ENCODE measurements at places on chromosomes 4 and X.

DNA sequence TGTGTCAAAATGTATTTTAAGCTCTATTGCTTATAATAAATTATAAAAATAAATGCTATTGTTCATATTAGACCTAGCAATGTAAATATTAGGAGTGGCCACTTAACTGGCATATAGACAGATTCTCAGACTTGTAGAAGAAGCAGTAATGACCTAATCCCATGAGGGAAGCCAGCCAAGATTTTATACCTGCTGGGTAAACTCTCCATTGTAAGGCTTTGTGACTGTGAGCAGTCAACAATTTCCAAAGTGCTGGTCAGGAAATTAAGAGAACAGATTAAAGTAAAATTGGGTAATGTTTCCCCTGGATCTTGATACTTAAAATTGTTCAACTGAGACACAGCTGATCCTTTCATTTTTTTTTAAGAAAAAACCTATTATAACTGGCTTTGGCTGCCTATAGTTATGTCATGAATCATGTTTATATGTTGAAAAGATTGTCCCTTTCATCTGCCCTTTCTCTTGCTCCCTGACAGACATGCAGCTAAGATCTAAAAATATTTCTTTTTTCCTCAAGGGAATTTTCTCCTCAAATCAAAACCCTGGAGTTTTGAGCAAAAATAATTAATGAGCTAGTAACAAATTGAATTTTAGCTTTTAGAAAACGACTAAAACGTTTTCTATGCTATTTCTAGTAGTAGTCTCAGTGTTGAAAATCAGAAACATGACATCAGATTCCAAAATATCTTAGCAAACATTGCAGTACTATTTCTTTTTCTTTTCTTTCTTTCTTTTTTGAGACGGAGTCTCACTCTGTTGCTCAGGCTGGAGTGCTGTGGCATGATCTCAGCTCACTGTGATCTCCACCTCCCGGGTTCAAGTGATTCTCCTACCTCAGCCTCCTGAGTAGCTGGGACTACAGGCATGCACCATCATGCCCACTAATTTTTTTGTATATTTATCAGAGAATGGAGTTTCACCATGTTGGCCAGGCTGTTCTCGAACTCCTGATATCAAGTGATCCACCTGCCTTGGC is 77.9 kb downstream of the ADGRL3 start:
- no peak for DNase-seq

DNA sequence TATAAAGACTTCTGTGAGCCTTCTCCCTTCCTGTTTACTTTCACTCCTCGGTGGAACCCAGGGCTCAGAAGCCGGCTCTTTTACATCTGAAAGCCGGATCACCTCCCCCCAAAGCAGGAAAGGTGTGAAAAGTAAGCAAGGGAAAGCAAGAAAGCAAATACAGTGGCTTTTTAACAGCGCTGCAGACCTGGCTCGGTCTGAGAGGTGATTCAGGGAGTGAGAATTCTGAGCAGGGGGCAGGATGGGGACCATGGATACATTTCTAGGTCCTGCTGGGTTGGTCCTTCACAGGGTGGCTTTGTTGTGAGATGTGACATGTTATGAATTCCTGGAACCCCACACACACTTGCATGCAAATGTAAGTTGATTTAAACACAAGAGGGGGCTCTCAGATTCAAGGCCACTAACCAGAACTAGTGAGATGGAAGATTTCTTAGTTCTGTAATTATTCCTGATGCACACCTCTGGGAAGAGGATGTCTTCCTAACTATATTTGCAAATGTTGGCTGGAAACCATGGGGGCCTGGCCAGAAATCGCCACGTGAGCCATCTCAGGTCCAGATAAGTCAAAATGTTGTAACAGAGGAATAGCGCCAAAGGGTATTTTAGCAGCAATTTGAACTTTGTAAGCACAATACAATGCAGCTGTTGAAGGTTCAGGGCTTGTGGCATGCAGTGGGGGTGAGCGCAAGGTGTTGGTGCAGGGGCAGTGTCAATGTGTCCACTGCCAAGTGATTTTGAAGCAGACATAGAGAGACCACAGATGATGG is 670.1 kb upstream of the LCORL start:
- DNase-seq: no peak

DNA sequence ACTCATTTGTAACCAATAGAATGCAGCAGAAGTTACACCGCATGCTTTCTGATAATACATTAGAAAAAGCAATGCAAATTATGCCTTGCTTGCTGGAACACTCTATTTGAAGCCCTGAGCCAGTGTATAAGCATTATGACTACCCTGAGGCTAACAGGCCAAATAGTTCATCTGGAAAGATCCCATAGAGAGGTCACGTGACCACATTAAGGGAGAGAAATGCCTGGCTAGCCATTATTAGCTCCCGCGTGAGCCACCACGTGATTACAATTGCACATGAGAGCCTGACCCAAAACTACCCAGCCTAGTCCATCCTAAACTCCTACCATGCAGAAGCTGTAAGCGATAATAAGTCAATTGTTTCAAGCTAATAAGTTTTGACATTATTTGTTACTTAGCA is 472.9 kb upstream of the GALNTL6 start:
- no peak for DNase-seq

- DNase-seq: no peak
These were observed 78.3 kb upstream of the ATXN3L start for GRCh38 chrX:13397878-13398818.

GRCh38 chrX:39559229-39559628 is 538.5 kb downstream of the BCOR start:
- DNase-seq: no peak

GRCh38 chr4:384311-385010 is 46.8 kb downstream of the ZNF141 start:
- peak; percentile 96 for DNase-seq

- DNase-seq: no peak
These were observed 3.2 kb downstream of the FGF16 start for GRCh38 chrX:77450415-77450814.

DNA sequence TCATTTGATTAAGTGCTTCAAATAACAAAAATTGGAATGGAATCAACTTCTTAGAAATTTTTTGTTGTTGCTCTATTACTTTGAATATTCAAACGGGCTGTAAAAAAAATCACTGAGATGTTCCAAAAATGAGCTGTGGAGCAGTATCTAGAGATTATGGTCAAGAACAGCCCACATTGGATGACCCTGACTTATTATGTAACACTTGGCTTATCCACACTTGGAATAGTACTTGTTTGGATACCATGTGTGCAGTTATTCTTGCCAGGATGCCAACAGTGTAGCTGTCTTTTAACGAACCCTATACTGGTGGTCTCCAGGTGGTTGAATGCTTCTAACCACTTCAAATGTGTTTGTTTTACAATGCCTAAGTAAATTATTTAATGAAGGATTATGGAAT is 64.9 kb upstream of the CAMK2D start:
- DNase-seq: no peak

Data from NAMALWA (cell line).